Stimulated activated CD4-positive, alpha-beta T cell treated with anti-CD3 and anti-CD28 coated beads, Interleukin-2, amount 100 ng/mL, for 48 hours (primary cell): ENCODE measurements at places on chromosomes 16 and 17.

- no peak for DNase-seq
Observed at GRCh38 chr16:8742068-8742467, 55.4 kb downstream of the TMEM186 start.

DNA sequence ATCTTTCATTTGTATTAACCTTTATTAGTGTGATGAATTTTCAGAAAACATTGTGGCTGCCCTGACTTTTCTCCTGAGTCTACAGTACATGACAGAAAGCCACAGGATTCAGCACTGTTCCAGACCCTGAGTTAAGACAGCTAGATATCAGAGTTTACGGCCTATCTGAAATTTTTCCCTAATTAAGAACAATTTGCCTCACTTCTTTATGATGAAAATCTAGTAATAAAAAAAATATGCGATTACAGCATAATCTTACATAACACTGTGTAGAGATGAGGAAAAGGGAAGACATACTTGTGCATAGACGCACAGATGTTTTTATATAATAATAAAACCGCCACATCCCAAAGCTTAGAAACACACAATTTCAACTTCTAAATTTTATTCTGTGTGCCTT, 7.3 kb downstream of the SPOP start:
- DNase-seq, result no peak

DNA sequence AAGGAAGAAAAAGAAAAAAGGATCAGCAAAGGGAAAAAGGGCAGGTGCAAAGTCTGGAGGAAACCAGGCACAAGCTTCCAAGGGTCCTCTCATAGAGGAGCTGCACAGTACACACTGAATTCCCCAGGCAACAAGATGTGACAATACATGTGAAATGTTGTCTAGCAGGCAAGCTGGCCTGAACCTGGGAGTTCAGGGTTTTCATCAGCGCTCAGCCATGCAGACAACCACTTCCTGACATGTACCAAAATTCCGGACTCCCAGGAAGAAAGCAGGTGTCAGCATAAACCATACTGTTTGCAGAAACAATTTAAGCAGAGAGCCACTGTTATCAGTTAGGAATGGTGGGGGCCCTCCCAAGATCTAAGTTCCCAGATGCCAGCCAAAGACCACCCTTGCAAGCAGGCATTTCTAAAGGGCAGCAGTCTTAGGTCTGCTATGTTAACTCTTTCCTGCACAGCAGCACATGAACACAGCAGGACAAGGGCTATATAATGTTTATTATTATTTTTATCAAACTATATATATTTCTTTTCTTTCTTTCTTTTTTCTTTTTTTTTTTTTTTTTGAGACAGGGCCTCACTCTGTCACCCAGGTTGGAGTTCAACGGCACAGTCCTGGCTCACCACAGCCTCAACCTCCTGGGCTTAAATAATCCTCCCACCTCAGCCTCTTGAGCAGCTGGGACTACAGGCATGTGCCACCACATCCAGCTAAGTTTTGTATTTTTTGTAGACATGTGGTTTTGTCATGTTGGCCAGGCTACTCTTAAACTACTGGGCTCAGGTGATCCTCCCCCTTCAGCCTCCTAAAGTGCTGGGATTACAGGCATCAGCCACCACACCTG, 10.1 kb downstream of the TK2 start:
- no peak for DNase-seq

- DNase-seq, result no peak
Observed at GRCh38 chr17:79670537-79671084, 59.8 kb upstream of the RBFOX3 start.

DNA sequence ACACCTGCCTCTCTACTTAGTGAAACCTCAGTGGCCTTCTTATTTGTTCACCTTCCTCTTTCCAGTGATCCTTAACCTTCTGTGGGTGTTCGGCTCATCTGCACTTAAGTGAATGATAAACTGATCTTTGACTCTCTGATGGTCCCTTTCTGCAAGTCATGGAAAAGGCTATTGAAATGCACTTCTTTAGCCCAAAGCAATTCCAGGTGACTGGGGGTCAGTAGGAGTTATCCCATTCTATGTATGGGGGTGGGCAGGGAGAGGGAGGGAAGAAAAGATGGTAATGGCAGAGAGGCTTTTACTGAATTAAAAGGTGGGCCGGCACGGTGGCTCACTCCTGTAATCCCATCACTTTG, 170.8 kb downstream of the RGS9 start:
- no peak for DNase-seq

GRCh38 chr16:85696781-85697180, 8.0 kb upstream of the GINS2 start:
- DNase-seq, result no peak

- no peak for DNase-seq
Observed at GRCh38 chr17:15884731-15885130, 60.2 kb upstream of the ADORA2B start.

DNA sequence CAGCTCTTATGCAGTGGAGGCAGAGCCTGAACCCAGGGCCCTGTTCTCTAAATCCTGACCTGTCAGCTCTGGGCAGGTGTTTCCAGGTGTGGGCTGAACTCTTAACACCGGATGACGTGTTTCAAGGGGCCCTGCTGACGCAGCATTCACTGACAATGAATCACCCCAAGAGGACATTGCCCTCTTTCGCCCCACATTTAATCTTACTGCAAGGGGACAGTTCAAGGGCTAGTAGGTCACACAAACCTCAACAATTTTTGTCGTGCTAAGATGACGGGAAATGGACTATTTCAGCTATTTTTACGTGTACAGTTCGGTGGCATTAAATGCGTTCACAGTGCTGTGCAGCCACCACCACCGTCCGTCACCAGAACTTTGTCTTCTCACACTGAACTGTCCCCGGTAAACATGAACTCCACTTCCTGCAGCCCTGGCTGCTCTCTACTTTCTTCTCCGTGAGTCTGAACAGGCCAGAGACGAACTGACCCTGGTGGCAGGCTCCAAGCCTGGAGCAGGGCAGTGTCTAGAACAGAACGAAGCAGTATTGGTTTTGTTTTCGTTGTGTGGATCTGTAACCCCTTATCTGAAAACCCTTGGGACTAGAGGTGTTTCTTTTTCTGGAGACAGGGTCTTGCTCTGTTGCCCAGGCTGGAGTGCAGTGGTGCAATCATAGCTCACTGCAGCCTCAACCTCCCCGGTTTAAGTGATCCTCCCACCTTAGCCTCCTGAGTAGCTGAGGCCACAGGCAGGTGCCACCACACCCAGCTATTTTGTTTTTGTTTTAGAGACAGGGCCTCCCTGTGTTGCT, 88.4 kb upstream of the CIBAR2 start:
- no peak for DNase-seq

- no peak for DNase-seq
Observed at GRCh38 chr16:69407702-69408323, 16.6 kb upstream of the CYB5B start.

DNA sequence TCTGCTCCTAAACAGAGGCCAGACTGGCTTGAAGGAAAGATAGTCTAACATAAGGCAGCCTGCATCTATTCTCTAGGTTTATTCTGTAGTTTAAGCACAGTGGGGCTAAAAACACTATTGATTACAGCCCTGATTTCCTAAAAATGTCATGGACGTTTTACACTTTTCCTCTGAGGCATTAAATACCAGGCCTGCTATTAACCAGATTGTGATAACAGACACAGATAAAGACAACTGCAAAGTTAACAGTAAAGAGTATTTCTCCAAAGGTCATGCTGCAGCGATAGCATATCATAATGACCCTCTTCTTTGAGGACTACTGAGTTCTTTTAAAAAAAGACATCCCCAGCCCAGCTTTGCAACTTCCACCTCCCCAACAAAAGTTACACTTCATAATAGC, 59.6 kb upstream of the MON1B start:
- no peak for DNase-seq

DNA sequence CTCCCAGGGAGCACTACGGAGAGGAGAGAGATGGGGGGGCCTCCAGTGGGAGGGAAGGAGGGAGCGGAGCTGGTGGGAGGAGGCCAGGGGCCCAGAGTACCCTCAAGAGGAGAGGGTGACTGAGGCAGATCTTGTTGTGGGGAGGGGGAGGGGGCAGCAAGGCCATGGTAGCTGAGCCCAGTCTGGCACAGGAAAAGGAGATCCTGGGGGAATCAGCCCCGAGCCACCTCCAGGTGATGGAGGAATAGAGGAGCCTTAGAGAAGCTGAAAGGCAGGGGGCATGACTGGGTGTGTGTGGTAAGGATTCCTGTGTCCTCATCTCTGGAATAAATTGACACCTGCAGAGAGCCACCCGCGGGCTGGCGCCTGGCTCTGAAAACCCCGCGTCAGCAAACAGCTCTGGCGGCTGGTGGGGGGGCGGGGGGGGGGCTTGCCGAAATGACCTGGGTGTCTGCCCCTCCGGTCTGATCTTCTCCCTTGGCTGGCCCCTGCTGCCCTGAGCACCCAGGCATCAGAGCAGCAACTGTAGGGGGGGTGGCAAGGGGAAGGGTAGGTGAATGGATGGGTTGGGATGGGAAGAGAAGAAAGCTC, 1.3 kb upstream of the NLGN2 start:
- no peak for DNase-seq

GRCh38 chr17:7204336-7204735, 15.3 kb downstream of the DLG4 start:
- DNase-seq, result no peak

- no peak for DNase-seq
Observed at GRCh38 chr16:60641067-60641665, 1395.1 kb downstream of the CDH8 start.

DNA sequence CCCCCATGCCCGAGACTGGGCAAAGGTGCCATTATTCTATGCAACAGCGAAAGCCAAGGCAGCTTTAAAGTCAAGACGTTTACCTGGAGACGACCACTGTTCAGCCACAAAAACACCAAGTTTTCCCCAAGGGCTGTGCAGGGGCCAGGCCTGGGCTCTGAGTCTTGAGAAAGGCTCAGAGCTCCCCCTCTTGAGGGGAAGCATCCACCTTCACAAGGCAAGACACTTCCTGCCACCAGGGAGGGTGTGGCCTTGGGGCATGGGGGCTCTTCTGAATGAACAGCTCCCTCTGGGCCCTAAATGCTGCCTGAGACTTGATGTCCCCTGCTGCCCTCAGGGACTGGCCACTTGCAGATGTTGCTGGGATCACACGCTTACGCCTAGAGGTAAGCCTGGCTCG, 26.5 kb downstream of the PDIA2 start:
- no peak for DNase-seq

DNA sequence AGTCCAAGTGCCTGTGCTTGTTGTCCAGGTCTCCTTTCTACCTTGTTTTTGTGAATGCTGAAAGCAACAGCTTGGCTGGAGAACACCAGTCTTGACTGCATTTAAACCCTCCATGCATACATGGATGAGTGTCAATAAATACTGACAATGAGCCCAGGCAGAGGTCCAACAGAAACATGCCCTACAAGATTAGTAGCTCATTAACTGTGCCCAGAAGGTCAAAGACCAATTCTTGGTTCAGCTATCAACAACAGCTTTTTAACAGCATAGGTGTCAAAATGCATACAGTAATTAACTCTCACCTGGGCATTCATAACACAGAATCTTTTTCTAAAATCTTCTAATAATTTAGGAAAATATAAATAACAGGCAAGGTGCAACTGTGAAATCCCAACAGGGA, 63.2 kb downstream of the N4BP1 start:
- no peak for DNase-seq

GRCh38 chr16:66832661-66833305, 2.0 kb upstream of the NAE1 start:
- DNase-seq, result no peak

GRCh38 chr16:65068151-65068740, 53.6 kb downstream of the CDH11 start:
- DNase-seq, result no peak

GRCh38 chr17:66455060-66455459, 152.6 kb downstream of the PRKCA start:
- no peak for DNase-seq

DNA sequence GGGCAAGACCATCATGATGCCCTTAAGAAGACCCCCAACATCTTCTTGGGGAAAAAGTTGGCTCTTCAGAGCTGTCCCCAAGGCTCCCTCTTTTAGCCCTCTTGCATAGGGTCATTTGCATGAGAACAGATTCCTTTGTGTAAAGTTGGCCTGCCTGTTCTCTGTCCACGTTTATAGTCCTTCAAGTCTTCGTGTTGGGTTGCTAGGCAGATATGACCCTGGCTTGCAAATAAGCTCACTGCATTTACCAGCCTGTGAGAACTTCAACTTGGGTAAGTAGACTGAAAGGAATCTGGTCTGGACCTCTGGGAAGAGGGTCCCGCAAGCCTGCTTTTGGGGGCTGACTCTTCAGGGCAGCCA, 2.9 kb downstream of the ARSG start:
- DNase-seq, result no peak

DNA sequence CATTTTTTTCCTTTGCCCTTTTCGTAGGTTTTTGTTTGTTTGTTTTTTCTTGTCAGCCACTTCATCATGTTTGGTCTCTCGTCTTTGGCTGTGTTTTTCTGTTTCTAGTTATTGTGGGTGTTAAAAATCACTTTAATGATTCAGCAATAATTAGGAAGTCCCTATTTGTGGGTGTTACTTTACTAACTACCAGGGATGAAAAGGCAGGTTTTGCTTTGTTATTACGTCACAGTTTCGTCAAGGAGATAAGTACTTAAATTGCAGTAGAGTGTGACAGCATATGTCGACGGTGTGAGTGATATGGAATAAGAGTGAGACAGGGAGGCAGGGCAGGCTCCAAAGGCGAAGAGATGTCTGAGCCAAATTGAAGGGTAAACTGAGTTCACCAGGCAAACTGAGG, 479.6 kb downstream of the WWOX start:
- DNase-seq, result no peak

DNA sequence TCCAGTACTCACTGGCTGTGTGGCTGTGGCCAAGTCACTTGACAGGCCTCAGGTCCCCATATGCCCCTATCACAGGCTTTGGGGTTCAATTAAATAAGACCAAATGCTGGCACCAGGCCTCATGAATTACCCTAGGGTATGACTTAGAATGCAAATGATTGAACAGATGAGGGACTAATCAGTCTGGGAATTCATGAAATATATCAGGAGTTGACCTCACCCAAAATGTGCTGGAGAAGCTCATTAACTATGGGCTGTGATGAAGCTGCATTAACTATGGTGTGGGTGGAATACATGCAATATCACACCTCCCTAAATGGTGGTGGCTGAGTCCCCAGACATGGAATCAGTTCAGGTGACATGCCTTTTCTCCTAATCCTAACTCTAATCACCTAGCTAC, 72.1 kb downstream of the DNAH3 start:
- no peak for DNase-seq

- no peak for DNase-seq
Observed at GRCh38 chr16:29308644-29309546, 97.6 kb downstream of the NPIPB11 start.

- no peak for DNase-seq
Observed at GRCh38 chr16:28531777-28532744, 6.7 kb downstream of the NUPR1 start.

DNA sequence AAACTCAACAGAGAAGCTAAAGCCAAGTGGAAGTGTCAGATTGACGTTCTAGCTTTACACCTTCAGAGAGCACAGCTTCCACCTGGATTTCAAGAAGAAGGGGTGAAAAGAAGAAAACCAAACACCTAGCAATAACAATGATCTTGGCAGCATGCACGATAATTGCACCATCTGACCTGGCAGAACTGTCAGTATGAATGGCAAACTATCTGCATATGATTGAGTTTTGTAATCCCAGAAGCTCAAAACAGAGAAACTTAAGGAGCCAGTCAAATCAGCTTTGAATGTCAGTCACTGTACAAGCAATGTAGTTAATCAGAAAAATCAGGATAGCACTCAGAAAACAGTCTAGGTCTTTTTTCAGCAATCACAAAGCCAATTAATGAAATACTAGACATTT, 427.1 kb downstream of the ZFHX3 start:
- no peak for DNase-seq
